ENCODE measurements at places on chromosomes 5 and 9.

DNA sequence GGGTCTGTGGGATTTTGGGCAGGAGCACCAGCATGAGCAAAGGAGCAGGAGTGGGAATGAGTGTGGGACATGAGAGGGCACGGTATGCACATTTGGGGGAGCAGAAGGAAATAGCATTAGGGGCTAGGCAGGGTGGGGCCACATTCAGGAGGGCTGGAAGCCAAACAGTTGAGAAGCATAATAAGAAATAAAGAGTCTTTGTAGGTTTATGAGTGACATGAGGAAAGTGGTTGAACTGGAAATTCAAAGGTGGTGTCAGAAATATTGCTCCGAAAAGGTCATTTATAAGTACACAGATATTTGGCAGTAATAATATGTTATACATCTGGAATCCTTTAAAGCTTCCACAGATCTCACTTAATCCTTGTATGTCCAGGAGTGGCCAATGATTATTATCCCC lies 26.4 kb downstream of the ARHGEF28 start:
- DNase-seq, result no peak

GRCh38 chr9:5579881-5580280 lies 49.0 kb upstream of the RIC1 start:
- DNase-seq, result no peak

- DNase-seq, result no peak
These were observed 27.3 kb upstream of the CTNNA1 start for GRCh38 chr5:138725818-138726416.

- no peak for DNase-seq
These were observed 93.4 kb downstream of the OSTF1 start for GRCh38 chr9:75181750-75182149.

DNA sequence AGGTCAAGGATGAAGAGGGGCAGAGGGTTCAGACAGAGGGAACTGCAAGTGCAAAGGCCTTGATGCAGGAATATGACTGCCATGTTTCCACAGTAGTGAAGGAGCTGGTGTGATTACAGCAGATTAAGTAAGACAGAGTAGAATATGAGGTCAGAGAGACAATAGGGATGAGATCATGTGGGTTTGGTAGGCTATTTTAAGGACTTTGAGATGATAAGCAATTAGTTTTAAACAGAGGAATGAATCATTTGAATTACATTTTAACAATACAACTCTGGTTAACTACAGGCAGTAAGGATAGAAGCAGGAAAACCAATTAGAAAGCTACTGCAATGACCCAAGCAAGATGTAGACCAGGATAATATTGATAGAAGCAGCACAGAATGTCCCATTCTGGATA lies 7.7 kb downstream of the CENPK start:
- DNase-seq, result no peak

DNA sequence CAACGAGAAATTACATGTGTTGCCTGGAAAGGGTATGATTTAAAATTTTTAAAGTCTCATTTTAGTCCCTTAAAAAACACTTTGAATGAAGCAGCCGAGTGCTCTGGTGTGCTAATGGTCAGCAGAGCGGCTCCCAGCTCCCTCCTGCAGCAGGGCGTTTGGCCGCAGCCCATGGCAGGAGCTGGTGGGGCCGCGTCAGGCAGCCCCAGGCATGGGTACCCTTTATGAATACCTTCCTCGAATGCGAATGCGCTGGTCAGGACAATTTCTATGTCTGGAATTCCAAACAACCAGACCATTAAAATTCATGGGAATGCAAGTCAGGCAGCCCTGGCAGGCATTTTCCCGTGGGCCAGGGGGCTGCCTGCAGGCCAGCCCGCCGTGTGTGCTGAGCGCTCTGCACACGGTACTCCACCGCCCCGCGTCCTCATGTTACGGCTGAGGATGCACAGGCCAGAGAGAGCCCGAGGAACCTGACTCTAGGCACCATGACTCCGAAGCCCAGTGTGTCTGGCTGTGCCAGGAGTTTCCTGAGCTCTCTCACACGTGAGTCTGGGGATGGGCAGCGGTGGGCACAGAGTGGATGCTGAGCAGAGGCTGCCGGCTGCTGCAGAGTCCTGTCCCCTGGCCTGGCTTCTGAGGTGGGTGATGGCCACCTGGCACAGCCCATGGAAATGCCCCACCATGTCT lies 123.7 kb downstream of the WNK2 start:
- no peak for DNase-seq

DNA sequence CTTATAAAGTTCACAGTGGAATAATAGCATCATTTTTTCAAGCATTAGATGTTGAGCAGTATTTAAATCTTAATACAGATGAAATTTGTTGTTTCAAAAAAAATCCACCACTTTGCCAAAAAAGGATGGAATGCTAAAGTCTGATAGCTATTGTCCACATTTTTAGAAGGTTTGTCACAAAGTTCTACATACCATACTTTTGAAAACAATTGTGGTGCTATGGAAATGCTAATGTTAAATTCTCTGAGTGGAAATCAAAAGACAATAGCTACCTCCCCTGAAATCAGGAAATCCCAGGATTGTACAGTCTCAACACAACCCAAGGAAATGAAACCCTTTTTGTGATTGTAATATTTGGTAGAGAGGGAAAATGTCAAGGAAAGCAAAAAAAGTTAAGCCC lies 19.3 kb upstream of the GRAMD2B start:
- no peak for DNase-seq

GRCh38 chr5:61811052-61811451 lies 479.0 kb downstream of the ZSWIM6 start:
- DNase-seq, result no peak

DNA sequence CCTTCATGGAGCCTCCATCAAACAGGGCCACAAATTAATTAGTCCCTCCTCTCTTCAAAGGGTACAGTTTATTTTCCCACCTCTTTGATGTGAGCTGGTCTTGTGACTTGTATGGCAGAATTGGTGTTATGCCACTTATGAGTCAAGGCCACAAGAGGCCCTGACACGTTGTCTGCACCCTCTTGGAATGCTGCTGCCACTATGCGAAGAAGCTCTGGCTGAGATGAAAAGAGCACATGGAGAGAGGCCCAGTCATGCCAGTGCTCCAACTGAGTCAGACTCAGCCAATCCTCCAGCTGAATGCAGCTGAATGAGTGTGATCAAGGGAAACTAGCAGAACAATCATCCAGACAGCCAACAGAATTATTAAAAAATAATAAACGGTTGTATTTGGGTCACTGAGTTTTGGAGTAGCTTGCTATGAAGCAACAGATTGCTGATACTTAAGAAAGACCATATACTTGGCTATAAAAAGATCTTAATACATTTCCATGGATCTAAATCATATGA lies 128.3 kb downstream of the MARCHF11 start:
- no peak for DNase-seq

Data from GM18507 (cell line).